ENCODE measurements at places on chromosomes 12 and 14.

- no peak for DNase-seq
Measured at GRCh38 chr14:61549425-61549824, 145.9 kb upstream of the HIF1A start.

DNA sequence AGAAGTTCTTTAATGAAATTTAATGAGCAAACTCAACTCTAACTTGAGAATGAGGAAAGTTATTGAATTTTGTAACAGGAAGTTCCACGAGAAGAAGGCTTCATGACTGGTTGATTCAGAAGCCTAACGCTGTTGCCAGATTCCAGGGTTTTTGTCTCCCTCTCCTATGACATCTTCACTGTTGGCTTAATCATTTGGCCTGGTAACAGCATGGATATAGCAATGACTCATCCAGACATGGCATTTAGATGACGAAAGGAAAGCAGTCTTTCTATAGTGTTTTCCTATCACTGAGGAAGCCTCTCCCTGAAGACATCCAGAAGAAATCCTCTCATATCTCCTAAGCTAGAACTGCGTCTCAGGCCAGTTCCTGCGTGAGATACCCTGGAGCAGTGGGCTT is 9.4 kb upstream of the KCNA1 start:
- no peak for DNase-seq

DNA sequence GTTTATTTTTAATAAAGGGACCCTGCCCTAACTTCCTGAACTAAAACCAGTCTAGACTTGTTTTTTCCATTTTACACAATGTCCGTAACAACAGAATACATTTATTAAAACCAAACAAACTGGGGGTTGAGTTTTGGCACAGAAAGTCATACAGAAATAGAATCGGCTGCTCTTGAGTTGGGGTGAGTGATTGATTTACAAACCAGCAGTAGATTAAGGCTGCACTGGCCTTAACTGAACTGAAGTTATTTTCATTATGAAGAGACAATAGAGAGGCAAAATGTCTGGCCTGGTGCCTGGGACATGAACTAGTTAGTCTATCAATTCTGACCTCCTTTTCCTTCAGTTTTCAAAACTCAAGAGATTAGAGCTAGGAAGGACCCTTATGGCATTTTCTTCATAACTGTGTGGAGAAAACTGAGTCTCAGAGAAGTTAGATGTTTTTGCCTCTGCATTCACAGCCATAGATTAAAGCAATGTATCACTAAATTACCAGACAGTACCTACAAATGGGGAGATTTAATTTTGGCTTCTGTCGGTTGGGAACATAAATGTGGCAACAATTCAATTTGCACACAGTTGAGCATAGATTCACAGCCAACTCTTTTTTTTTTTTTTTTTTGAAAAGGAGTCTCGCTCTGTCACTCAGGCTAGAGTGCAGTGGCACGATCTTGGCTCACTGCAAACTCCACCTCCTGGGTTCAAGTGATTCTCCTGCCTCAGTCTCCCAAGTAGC is 19.8 kb upstream of the MGP start:
- no peak for DNase-seq

DNA sequence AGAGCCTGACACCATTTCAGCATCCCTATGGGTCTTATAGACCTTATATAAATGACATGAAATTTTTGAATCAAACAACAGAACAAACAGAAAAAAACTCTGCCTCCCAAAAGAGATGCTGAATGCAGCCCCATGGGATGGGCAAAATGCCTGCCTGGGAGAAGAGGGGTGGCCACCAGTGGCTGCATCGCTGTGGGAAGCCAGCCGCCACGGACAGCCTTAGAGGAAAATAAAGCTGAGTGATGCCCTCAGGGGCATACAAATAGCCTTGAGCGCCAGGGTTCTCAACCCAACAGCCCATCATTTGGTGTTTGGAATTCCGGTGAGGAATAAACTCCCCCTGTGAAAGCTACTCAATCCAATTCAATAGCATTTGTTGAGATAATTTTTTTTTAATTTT is 22.9 kb downstream of the SYNE3 start:
- DNase-seq: no peak

DNA sequence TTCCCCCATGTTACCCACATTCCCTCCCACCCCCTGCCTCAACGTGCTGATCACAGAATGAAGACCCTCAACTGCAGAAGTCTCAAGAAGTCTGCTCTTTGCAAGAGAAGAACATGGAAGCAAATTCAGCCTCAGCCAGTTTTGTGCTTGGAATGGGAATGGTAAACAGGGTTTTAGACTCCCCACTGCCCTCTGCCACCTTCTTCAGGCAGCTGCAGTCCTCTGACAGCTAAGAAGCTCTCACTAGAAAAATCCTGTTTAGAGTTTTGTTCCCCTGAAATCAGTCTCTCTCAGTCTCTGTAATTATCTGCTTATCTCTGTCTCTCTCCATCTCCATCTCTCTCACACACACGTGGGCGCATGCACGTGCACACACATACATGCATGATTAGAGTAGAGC is 85.4 kb downstream of the CRACR2A start:
- no peak for DNase-seq

DNA sequence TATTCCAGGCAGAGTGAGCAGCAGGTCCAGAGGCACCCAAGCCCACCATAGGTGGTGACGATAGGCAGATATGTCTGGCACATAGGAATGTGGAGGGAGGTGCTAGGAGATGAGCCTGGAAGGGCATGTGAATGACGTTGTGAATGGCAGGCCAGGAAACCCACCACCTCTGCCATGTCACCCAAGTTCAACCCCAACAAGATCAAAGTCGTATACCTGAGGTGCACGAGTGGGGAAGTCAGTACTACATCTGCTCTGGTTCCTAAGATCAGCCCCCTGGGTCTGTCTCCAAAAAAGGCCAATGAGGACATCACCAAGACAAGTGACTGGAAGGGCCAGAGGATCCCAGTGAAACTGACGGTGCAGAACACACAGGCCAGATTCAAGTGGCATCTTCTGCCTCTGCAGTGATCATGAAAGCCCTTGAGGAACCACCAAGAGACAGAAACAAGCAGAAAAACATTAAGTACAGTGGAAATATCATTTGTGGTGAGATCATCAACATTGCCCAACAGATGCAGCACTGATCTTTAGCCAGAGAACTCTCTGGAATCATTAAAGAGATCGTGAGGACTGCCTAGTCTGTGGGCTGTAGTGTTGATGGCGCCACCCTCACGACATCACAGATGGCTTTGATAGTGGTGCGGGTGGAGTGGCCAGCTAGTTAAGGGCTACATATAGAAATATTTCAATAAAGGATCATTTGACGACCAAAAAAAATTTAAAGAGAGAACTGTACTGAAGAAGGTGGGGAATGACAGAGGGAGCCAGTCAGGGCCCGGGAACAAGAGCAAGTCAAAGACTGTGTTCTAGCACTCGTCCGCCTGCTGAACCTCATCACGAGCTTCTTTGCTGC is 99.7 kb downstream of the ZFP36L1 start:
- no peak for DNase-seq

DNA sequence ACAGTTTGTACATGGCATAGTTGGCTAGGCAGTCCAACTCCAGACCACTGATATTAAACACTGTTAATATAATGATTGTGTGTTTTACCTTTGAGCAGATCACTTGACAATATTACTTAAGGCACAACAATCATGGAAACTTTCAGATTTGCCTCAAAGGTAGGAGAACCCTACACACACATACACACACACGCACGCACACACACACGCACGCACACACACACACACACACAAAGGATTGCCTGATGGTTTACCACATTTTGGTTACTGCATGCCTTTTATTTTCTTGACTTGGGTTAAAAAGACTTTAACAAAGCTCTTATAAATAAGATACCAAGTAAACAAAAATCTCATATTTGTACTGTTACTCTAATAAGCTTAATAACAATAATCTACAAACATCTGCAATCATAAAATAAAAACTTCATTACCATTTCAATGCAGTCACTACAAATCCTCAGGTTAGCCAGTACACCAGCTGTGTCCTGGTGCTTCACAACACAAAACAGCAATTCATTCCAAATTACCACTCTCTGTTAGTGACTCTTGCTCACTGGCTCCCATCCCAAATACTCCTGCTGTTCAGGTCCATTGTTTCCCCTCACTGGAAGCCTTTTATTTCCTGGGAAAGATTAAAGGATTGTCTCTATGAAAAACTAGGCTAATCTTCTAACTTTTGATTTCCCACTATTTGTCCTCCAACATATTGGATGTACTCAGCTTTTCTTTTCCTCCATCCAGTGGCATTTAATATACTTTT is 175.2 kb upstream of the ATP2B1 start:
- no peak for DNase-seq

- DNase-seq: no peak
Measured at GRCh38 chr12:53600490-53601295, 25.5 kb downstream of the ATF7 start.

DNA sequence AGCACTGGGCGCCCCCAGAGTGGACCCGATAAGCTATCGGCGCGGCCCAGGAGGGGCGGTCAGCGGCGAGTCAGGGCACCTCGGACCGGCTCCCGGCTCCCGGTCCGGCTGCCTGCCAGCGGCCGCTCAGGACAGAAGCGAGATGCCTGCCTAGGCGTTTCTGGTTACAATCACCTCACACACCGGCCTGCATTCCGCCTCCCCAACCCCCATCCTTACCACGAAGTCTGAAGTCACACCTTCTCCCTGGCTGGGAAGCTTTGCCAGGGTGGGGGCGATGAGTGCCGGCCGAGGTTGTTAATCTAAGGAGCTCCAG is 42.6 kb upstream of the TBX5 start:
- DNase-seq: no peak

- DNase-seq: no peak
Measured at GRCh38 chr12:107735763-107736162, 25.2 kb downstream of the PRDM4 start.

DNA sequence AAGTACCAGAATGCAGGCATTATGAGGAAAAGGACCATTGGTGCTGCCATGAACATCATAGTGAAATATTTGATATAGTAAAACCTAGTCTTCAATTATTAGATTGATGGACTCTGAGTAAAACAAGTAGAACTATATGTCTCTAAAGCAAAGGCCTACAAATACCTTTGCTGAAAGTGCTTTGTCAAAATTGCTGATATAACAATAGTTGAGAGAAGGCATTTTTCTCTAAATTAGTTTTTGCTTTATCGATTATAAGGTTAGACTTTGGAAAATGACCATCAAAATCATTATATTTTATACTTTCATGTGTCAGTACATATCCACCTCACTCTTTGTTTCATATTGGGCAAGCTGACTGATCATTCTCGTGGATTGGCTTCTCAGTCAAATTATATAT is 836.0 kb upstream of the FBXO33 start:
- DNase-seq: no peak

DNA sequence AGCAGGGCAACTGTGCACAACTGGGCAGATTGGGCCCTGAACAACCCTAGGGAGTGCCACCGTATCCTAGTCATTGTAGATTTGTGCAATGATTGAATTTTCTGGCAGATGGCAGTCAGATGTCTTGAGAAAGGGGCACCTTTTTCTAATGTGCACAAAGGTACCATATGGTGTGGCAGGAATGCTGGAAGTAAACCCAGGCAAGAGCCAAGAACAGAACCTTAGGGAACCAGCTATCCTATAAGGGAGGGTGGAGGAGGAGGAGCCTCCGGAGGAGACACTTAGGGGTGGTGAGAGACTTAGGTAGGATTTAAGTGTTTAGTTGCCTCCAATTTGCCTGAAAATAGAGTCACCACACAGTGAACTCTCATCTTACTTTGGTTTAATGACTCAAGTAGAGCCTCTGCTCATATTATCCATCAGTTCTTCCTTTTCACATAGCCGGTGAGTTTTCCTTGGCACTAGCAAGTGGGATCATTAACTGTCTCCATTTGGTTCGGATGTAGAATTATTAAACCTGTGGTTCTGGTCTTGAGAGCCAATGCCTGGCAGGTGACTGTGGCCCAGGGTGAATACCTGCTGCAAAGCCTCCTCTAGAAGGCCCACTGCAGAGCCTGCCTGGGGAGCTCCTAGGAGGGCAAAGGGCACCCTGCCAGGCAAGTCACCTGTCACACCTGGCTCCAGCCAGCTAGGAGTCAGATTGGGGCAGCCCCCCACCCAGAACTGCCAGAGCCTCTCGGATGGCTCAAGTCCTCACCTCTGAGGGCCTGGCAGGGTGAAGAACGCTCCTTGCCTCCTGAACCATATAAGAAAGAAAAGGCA is 184.4 kb upstream of the HIF1A start:
- DNase-seq: no peak

DNA sequence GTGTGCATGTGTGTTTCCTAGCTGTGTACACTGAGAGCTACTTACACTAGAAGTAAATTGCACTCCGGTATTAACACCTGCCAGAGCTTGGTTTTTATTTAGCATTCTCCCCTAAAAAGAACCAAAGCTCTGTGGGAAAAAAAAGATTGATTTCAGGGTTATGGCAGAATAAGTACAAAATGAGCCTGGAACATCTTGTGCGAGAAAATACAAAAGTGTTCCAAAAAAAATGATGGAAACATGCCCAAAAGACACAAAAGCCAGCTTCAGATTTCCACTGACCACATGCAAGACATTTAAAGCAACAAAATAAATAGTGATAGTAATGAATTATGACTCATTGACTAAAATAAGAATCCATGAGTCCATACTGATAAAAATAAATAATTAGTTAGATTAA is 188.3 kb downstream of the GXYLT1 start:
- no peak for DNase-seq

GRCh38 chr14:73961192-73961591 is 11.1 kb downstream of the COQ6 start:
- no peak for DNase-seq

DNA sequence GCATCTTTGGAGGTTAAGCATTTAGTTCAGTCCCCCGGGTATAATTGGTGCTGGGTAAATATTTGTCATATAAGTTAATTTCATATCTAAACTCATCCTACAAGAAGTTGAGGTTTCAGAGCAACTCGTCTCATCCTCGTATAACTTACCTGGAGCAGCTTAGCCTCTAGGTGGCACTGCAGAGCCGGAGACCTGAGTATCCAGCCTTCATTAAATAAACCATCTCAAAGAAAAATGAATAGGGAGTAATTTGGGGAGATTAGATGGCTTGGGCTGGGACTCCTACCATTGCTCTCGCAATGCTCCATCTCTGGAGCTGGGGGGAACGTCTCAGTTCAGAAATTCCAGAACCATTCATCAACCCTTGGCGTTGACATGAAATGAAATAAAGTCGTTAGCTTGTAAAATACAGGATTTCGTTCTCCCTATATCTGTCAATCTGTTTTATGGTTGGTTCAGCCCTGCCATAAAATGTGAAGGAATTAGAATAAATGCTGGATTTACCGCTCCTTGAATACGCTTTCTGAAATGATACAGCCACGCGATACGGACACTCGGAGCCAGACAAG is 122.9 kb upstream of the TMEM132D start:
- DNase-seq: peak; percentile 36

Measured in hematopoietic multipotent progenitor cell treated with erythropoietin and hydrocortisone succinate and interleukin-3 and kit ligand, for 8 days (in vitro differentiated cells).